ENCODE measurements at places on chromosomes 7 and 10. TPM values are rescaled to one million over a fixed set of nuclear protein-coding genes. Genes with fewer than 3 reads are reported as not detected.

Gene USP6NL
- total RNA-seq = 5.2 TPM

DNA sequence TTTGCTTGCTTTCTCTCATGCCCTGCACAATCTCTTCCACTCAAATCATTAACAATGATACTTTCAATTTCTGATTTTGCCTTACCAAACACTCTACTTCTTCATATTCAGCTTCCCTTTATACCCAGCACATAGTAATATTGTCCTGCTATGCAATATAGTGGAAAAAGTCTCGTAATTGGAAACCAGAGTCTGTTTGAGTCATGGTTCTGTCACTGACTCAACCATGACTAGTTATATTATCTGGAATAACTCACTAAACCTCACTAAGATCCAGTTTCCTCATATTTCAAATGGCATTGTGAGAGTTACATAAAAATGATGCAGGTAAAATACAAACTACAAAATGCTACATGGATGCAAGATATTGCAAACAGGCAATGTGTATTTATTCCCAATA, 98.5 kb upstream of the LRRTM3 start:
- H3K4me1 ChIP-seq = no peaks in the 10 kb centered on the region
- H3K27ac ChIP-seq = no peak overlapping the region
- DNase-seq = no peak
- H3K27me3 ChIP-seq = no peaks in the 10 kb centered on the region

Gene NODAL
- not detected for total RNA-seq

GRCh38 chr7:106415433-106415832, 130.7 kb upstream of the NAMPT start:
- H3K36me3 ChIP-seq = no peaks in the 10 kb centered on the region
- H3K4me1 ChIP-seq = no peaks in the 10 kb centered on the region
- no peak overlapping the region for H3K4me3 ChIP-seq
- H3K27me3 ChIP-seq = no peaks in the 10 kb centered on the region

GRCh38 chr7:111846898-111847297, 284.6 kb upstream of the IMMP2L start:
- H3K4me1 ChIP-seq = no peaks in the 10 kb centered on the region
- H3K36me3 ChIP-seq = no peaks in the 10 kb centered on the region
- H3K27ac ChIP-seq = no peak overlapping the region
- no peaks in the 10 kb centered on the region for H3K27me3 ChIP-seq
- DNase-seq = no peak
- no peak overlapping the region for H3K4me3 ChIP-seq

DNA sequence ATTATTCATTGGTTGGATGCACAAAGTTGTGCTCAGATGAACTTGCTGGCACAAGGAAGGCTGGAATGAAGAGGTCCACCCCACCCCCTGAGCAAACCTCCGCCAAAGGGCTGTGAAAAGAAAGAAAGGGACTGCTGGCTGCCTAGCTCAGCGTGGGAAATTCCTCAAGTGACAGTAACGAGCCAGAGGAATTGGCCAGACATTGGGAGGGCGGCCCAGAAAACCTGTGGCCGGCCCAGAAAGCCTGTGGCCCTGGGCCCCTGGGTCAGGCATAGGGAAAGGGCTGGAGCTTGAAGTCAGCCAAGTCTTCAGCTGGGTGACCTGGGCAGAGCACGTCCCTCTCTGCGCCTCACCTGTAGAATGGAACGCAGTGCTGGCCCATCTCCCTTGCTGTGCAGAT, 30.6 kb upstream of the CTBP2 start:
- DNase-seq = no peak
- no peak overlapping the region for H3K4me3 ChIP-seq
- no peak overlapping the region for H3K27ac ChIP-seq
- no peaks in the 10 kb centered on the region for H3K27me3 ChIP-seq

DNA sequence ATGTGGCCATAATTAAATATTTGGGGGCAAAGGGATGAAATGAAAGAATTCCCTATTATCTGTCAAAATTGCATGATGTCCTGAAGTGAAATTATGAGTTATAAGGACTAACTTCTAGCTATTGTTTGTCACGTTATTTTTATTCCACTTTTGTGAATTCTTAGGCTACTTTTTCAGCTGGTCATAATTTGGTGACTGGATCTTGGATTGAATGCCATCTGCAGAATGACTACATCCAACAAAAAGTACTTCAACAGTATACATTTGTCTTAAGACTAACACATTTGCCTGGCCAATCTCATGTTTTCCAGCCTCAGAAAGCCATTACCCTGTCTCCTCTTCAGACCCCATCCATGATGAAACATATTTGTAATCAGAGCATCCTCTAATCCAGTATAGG, 48.1 kb upstream of the WNT16 start:
- no peak for DNase-seq
- no peaks in the 10 kb centered on the region for H3K36me3 ChIP-seq
- no peak overlapping the region for H3K4me3 ChIP-seq
- no peaks in the 10 kb centered on the region for H3K27me3 ChIP-seq
- no peak overlapping the region for H3K27ac ChIP-seq

GRCh38 chr10:70963271-70963670, 74.9 kb upstream of the PCBD1 start:
- H3K36me3 ChIP-seq = no peaks in the 10 kb centered on the region
- H3K4me1 ChIP-seq = no peaks in the 10 kb centered on the region
- H3K27ac ChIP-seq = no peak overlapping the region
- H3K27me3 ChIP-seq = no peaks in the 10 kb centered on the region
- DNase-seq = no peak
